ENCODE measurements at places on chromosomes 4 and X.

- peaks cover 19% of the 10 kb centered on the region for H3K27me3 ChIP-seq
- H3K36me3 ChIP-seq, result no peaks in the 10 kb centered on the region
- no peak for DNase-seq
These were observed 16.6 kb upstream of the DDIT4L start for GRCh38 chr4:100206850-100207249.

DNA sequence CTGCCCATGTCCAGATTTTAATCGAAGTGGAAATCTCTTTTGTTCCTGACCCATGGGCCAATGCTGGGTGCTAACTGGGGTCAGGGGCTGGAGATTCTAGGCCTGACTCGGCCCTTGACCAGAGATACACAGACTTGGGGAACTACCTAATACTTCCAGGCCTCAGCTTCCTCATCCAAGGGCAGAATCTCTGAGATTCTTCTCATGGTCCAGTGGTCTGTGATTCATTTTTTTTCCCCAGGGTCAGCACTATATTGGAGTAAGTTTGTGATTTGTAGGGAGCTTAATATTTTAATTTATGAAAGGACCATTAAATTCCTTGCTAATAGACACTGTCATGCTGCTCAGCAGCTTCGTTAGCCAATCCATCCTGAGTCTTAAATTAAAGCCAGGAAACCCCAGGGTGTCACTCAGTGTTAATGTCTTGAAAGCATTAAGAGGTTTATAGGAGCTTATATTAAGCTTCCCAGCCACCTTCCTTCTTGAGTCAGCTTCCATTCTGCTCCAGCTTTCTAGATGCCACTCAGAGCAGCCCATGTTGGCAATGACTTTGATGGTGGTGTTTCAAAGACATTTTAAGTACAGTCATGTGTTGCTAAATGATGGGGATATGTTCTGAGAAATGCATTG is 27.0 kb upstream of the PROM1 start:
- no peak for DNase-seq
- H3K27me3 ChIP-seq, result peaks cover 4% of the 10 kb centered on the region
- H3K27ac ChIP-seq, result no peak overlapping the region
- H3K36me3 ChIP-seq, result no peaks in the 10 kb centered on the region
- H3K4me3 ChIP-seq, result no peak overlapping the region

GRCh38 chrX:118459494-118459893 is 36.1 kb upstream of the DOCK11 start:
- no peaks in the 10 kb centered on the region for H3K36me3 ChIP-seq
- no peak overlapping the region for H3K4me3 ChIP-seq
- H3K4me1 ChIP-seq, result no peaks in the 10 kb centered on the region
- H3K27me3 ChIP-seq, result no peaks in the 10 kb centered on the region
- no peak overlapping the region for H3K27ac ChIP-seq

GRCh38 chr4:43564107-43564506 is 671.6 kb downstream of the GRXCR1 start:
- no peak for DNase-seq
- H3K4me1 ChIP-seq, result no peaks in the 10 kb centered on the region
- no peaks in the 10 kb centered on the region for H3K27me3 ChIP-seq
- no peak overlapping the region for H3K27ac ChIP-seq
- H3K36me3 ChIP-seq, result no peaks in the 10 kb centered on the region
- H3K4me3 ChIP-seq, result no peak overlapping the region

DNA sequence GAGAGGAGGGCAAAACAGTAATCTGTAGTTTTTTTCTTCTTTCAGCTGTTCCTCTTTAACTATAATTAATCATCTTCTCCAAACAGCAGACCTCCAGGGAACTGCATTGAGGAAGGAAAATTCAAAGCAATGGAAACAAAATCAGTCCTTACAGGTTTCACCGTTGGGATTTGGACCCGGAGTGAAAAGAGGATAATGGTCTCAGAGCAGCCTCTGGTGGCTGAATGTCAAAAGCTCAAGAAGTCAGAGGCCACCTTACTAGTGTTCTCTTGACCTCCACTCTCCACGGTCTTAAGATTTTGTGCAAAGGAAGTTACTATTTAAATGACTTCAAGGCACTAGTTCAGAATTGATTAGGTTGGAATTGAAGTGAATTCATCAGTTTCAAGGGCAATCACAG is 16.0 kb upstream of the MID1 start:
- no peak overlapping the region for H3K4me3 ChIP-seq
- no peaks in the 10 kb centered on the region for H3K27me3 ChIP-seq
- H3K36me3 ChIP-seq, result no peaks in the 10 kb centered on the region
- no peaks in the 10 kb centered on the region for H3K4me1 ChIP-seq
- no peak overlapping the region for H3K27ac ChIP-seq

Data from activated CD8-positive, alpha-beta T cell treated with anti-CD3 and anti-CD28 coated beads, Interleukin-2, amount 10 ng/mL, durations not matched to agents 7 days and 5 days (primary cell).